EL (cell line): ENCODE measurements at places on chromosomes 11 and 22.

DNA sequence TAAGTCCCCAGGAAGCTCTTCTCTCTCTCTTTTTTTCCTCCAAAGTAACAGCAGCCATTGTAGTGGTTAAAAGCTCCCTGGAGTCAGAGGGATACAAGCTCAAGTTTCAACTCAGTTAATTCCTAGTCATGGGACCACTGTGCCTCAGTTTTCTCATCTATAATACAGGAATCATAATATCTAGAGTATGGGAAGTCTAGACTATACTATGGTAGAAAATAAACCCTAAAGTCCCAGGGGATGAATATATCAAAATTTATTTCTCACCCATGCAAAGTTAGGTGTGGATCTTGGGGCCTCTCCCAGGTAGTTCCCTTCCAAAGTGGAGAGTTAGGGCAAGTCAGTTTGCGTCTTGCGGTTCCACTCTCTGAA lies 33.7 kb downstream of the C11orf58 start:
- DNase-seq: no peak

- DNase-seq: no peak
These were observed 473.1 kb downstream of the LRRC4C start for GRCh38 chr11:40986320-40986719.

- DNase-seq: no peak
These were observed 7.6 kb downstream of the VPS26B start for GRCh38 chr11:134231958-134232659.

- DNase-seq: no peak
These were observed 18.9 kb downstream of the VSTM5 start for GRCh38 chr11:93831343-93832127.

GRCh38 chr11:76987203-76987602 lies 47.0 kb upstream of the B3GNT6 start:
- no peak for DNase-seq

DNA sequence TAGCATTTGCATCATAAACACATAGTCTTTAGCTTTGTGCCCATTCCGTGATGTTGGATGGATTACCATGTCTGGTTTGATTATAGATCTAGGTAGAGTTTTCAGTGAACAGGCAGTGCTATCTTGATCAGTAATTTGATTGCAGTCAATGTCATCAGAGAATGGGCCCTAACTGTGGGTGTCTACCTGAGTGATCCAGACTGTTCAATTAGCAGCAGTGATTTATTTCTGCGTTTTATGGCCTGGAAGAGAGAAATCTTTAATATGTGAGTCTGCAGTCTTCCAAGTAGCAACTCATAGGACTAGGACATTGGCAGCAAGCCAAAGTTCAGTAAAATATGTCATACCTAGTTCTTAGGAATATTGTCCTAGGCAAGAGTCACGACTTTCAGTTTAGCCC lies 80.3 kb downstream of the CASP12 start:
- no peak for DNase-seq

GRCh38 chr22:38172832-38173640 lies 8.6 kb downstream of the PLA2G6 start:
- DNase-seq: no peak

- DNase-seq: peak; percentile 26
These were observed 663 bp downstream of the MYH9 start for GRCh38 chr22:36386900-36387708.

- no peak for DNase-seq
These were observed 42.5 kb downstream of the ATG16L2 start for GRCh38 chr11:72856551-72857345.

DNA sequence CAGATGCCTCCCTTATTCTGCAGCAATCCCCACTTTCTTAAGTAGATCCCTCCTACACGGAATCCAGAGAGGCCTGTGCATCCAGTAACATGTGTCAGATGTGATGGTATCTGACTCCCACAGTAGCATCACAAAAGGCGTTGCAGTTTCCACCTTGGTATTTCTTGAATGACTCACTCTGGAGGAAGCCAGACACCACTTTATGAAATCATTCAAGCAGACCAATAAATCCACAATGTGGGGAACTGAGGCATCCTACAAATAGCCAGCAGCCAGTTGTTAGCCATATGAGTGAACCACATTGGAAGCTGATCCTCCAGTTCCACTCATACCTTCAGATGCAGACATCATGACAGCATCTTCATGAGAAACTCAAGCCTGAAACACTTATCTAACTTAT lies 798.1 kb downstream of the OPCML start:
- peak; percentile 95 for DNase-seq

DNA sequence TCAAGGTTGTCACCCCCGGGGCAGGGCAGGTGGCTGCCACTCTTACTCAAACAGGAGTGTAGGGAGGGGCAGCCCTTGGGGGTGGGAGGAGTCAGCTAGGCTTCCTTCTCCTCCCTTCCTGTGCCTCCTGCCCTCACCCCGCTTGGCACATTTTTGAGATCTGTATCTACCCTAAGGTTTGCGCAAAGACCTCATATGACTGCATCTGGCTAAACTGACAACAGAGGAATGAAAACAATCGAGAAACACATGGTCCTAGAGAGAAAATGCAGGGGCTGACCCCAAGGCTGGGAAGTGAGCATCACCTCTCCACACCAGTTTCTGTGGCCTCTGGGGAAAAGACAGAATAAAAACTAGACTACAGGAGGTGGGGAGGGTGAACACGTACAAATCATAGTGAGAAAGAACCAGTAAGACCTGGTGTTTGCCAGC lies 28.1 kb downstream of the IGSF9B start:
- DNase-seq: peak; percentile 22

- DNase-seq: peak; percentile 5
These were observed 87.9 kb downstream of the NCAM1 start for GRCh38 chr11:113048820-113049768.

GRCh38 chr22:29103121-29103520 lies 30.3 kb downstream of the KREMEN1 start:
- no peak for DNase-seq

DNA sequence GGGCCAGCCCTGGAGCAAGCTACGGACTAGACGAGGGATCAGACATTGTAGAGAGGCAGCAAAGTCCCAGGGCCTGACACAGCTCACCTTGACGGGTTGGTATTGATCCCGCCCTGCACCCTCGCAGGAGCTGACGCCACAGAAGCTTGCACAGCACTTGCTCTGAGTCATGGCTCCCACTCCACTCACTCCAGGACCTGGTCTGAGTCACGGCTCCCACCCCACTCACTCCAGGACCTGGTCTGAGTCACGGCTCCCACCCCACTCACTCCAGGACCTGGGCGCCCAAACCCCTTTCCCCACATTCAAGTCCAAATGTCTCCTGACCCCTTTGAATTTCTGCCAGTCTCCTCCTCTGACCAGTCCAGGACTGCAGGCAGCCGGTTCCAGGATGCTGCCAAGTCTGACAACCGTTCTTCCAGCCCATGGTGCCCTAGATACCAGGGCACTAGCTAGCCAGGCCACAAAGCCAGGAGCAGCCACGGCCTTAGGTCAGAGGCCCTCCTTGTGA lies 6.0 kb upstream of the PNPLA5 start:
- DNase-seq: peak; percentile 74

GRCh38 chr11:110110854-110111253 lies 17.7 kb downstream of the ZC3H12C start:
- no peak for DNase-seq

DNA sequence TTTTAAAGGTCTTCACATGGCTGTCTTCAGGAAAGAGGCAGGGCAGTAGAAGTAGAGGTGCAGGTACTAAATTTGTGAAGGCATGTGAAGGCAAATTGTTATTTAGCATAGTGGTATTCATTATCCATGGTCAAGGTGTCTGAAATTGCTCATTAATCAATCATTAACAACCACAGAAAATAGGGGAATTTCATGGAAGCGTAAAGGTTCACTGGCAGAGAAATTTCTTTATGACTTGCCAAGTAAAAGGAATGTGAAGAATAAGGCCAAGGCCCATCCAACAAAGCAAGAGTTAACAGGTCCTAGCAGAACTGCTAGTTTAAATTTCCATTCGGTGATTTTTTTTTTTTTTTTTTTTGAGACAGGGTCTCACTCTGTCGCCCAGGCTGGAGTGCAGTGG lies 59.0 kb downstream of the RSF1 start:
- DNase-seq: no peak

- DNase-seq: peak; percentile 75
These were observed 186.6 kb downstream of the ADAMTS15 start for GRCh38 chr11:130634961-130635473.

DNA sequence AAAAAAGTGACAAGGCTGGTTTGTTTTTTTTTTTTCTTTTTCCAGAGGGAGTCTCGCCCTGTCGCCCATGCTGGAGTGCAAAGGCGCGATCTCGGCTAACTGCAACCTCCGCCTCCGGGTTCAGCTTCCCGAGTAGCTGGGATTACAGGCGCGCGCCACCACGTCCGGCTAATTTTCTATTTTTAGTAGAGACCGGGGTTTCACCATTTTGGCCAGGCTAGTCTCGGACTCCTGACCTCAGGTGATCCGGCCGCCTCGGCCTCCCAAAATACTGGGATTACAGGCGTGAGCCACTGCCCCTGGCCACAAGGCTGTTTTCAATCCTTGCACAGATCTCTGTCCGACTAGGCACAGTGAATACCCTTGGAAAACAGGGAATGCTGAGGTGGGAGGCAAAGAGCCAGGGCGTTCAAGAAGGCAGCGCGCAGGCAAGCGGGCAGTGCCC lies 566 bp downstream of the ATP6V1E1 start:
- DNase-seq: peak; percentile 11

- no peak for DNase-seq
These were observed 19.1 kb upstream of the BSX start for GRCh38 chr11:123000721-123001120.

- peak; percentile 82 for DNase-seq
These were observed 23.1 kb upstream of the MICAL2 start for GRCh38 chr11:12087075-12088004.

- DNase-seq: no peak
These were observed 34.3 kb upstream of the NFRKB start for GRCh38 chr11:129929721-129930120.

GRCh38 chr22:50548921-50549790 lies 3.5 kb downstream of the KLHDC7B start:
- DNase-seq: no peak

- DNase-seq: no peak
These were observed 5.7 kb upstream of the C1QTNF4 start for GRCh38 chr11:47599902-47600301.

DNA sequence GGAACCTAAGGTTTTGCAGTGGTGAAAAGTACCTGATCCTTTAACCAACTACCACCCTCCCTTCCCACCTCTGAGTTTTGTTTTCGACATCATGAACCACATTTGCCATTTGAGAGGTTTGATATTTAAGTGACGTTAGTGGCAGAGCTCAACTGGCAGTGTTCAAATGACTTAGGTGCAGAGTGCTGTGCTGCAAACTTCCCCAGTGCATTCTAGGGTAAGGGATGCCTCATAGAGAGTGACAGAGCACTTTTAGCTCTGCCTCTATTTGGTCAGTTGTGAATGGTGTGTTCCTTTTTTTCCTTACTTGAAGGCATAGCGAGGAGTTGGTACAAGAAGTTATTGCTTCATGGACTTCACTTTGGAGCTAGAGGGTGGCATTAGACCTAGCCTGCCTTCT lies 9.4 kb downstream of the BMAL1 start:
- no peak for DNase-seq

- DNase-seq: no peak
These were observed 46.3 kb upstream of the RRM1 start for GRCh38 chr11:4048340-4048739.

DNA sequence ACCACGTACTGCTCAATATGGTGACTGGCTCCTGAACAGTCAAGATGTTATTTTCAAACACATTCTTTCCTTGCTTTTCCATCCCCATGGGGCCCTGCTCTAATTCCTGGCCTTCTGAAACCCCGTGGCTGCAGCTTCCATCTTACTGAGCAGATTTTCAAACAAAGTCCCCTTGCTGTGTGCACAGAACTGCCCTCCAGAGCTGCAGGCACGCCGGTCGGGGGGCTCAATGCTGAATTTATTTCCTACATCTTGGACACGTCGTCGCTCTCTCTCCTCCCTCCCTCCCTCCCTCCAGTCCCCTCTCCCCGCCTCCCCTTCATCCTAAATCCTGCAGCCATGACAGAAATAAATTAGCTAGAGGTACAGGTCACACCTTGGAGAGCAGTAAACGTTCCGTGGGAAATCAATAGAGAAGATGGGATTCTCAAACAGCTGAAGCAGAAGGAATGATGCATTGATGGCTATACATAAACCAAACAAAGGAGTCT lies 243.1 kb upstream of the BLID start:
- DNase-seq: no peak

- DNase-seq: no peak
These were observed 49.5 kb downstream of the ZNF280B start for GRCh38 chr22:22458896-22459588.

DNA sequence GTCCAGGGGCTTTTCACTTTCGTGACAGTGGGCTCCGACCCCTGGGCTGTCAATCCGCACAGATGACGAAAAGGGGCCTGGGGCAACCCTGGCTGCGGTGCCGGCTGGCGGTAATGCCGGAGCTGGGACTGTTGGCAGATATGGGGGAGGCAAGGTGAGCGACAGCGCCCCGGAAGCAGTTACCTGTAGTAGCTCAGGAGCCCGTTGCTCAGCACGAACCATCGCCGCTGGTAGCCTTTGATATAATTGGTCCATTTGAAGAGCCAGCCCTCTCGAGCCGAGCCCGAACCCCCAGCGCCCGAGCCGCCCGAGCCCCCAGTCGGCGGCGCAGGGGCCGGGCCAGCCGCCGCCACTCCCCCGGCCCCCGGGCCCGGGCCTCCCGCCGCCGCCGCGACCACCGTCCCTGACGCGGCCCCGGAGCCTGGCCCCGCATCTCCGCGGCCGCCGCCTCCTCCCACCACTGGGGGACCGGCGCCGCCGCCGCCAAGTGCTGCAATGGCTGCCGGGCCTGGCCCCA lies 396 bp downstream of the OSBP start:
- peak; percentile 12 for DNase-seq

DNA sequence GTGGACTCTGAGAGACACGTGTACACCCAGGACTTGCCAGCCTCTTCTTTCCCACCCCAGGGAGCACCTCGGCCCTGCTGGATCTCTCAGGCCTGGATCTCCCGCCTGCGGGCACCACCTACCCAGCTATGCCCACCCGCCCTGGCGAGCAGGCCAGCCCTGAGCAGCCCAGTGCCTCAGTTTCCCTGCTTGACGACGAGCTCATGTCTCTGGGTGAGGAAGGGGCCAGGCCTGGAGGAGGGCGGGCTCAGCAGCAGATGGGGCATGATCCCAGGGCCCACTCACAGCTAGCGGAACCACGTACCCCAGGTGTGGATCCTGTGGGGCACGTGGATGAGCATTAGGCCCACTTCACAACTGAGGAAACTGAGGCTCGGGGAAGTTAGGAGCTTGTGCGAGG lies 13.7 kb upstream of the SH3BP1 start:
- no peak for DNase-seq

GRCh38 chr11:78820741-78821140 lies 246.1 kb upstream of the NARS2 start:
- no peak for DNase-seq

GRCh38 chr22:44108806-44109385 lies 71.8 kb upstream of the PARVG start:
- DNase-seq: no peak

- DNase-seq: peak; percentile 96
These were observed at the start of gene TAGLN for GRCh38 chr11:117199053-117199915. TAGLN (plus strand) TSS chr11:117199370; CDS start chr11:117203014, 3,644 bp downstream.

- DNase-seq: no peak
These were observed 106.6 kb downstream of the DYNC2H1 start for GRCh38 chr11:103215812-103216211.

GRCh38 chr11:134543241-134543640 lies 131.2 kb upstream of the B3GAT1 start:
- DNase-seq: no peak

- no peak for DNase-seq
These were observed 77.7 kb downstream of the GDPD4 start for GRCh38 chr11:77223797-77224196.
